ENCODE measurements at places on chromosomes 2 and 18. TPM values are rescaled to one million over a fixed set of nuclear protein-coding genes. Genes with fewer than 3 reads are reported as not detected.

GRCh38 chr2:217491271-217491670 lies 511.5 kb downstream of the TNS1 start:
- no peak for DNase-seq

GRCh38 chr2:230987137-230988020 lies 8.5 kb upstream of the SPATA3 start:
- peak; percentile 71 for DNase-seq

DNA sequence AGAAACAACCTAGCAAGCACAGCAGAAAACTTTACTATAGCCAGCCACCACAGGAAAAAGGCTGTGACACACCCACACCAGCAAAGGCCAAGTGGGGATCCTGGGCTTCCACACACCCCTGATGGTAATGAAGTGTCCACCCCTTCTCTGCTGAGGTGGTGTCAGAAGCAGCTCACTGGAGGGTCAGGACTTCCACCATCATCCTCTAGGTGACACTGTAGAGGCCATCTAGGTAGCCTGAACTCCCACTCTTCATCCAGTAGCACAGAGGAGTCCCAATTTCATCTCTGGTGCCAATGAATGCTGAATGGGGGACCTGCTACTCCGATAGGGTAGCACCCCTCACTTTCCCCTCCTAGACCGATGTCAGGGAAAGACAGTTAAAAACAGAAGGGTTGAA lies 1544.4 kb downstream of the LRP1B start:
- peak; percentile 18 for DNase-seq

DNA sequence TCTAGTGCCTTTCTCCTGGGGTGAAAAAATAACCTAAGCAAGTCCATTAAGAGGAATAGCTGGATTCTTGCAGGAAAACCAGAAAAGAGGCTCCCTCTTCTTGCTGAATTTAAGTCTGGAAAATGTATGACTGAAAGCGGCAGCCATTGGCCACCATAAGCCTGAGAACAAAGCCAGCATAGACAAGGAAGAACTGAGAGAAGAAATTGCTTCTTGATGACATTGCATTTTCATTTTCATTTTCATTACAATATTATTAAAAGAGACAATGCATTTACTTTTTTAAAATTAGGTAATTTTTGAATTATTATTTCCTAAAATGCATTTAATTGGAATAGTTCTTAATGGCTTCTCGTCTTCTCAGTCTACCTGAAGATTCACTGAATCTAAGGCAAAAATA lies 1157.5 kb upstream of the ZEB2 start:
- DNase-seq, result no peak

DNA sequence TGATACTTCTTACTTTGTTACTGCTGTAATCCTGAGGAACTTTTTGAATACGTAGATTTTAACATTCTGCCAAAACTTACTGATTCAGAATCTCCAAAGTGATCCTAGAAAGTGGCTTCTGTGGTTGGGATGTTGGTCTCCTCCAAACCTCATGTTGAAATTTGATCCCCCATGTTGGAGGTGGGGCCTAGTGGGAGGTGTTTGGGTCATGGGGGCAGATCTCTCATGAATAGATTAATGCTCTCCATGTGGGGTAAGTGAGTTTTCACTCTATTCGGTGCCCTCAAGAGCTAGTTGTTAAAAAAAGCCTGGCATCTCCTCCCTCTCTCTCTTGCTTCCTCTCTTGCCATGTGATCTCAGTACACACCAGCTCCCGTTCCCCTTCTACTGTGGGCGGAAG lies 329.9 kb downstream of the HRH4 start:
- peak; percentile 2 for DNase-seq

Gene RUFY4
- total RNA-seq, result not detected

DNA sequence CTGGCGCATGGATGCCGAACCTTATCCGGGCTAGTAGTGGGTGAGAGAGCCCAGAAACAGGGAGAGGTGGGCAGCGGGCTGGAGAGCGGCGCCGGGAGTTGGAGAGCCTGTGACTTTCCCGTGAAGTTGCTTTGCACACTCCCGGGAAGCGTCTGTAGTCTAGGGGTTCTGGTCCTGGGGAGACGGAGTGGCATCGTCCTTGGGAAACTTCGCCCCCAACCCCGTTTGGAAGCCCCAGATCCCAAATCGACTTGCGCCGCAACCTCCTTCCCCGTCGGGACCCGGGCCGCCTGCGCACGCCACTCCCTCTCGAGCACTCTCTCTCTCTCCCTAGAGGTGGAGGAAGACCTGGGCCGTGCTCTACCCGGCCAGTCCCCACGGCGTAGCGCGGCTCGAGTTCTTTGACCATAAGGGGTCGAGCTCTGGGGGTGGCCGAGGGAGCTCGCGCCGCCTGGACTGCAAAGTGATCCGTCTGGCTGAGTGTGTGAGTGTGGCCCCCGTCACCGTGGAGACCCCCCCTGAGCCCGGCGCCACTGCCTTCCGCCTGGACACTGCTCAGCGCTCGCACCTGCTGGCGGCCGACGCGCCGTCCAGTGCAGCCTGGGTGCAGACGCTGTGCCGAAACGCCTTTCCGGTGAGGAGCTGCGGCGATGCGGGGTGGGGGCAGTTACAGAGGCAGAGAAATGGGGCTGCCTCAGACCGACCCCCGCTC lies 456 bp downstream of the DOK1 start:
- DNase-seq, result peak; percentile 49

DNA sequence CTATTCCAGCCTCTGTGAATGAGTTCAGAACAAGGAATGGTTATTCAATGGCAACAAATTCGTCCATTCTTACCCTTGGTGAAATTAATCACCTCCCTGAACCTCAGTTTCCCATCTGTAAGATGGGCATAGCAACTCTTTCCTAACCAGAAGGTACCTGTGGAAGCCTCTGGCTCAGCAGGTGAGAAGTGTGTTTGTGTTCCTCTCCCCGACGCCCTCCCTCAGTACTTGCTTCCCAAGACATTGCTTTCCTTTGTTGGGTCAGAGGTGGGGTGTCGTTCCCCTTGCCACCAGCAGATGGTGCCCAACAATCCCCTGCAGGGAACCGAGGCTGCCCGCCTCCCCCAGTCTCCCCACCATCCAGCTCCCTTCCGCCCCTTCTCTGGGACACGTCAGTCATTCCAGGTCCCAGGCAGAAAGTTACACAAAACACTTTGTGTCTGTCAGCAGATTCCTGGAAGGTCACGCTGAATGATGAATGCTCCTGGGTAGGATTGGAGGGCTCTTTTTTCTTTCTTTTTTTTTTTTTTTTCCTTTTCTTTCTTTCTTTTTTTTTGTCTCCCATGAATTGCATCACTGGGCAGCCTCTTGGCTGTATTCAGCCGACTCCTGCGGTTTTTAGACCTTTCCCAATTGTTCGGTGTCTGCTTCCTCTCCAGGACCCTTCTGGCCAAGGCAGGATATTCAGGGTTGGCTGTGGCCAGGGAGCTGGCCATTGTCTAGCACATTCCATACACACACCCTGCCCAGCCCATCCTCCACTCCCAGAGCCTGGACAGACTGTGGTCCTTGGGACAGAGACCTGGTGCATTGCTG lies 117.3 kb downstream of the LPIN1 start:
- peak; percentile 90 for DNase-seq

DNA sequence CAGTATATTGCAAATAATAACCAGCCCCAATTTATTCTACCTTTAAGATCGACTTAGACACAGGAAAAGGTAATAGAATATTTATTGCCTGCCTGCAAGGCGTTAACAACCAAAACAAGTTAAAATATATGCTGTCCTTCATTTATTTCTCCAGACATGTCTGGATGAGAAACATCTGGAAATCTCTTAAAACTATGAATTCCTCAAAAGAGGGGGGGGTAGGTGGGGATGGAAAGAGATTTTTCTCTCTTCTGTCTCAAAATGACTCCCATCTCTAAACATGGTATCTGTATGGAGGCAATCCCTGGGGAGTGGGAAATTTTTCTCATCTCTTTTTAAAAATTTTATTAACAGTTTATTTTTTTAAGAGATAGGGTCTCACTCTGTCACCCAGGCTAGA lies 113.0 kb downstream of the CDH2 start:
- DNase-seq, result no peak

GRCh38 chr2:234502919-234503285 lies 6.0 kb upstream of the ARL4C start:
- no peak for DNase-seq

DNA sequence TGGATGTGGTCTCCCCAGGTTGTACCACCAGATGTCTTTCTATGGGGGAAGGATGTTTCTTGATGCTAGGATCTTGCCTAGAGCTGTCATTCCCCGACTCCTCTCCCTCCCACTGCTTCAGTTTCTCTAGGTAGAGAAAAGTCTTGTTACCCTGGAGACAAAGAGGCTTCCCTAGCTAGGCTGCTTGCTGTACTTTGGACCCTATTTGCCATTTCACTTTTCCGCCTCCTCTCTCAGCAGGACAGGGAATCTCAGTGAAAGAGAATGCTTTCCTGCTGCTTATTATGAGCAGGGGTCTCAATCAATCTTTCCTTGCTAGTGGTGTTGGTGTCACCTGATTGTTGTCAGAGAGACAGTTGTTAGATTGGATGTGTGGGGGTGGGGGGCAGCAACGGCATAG lies 818.8 kb upstream of the GYPC start:
- no peak for DNase-seq

DNA sequence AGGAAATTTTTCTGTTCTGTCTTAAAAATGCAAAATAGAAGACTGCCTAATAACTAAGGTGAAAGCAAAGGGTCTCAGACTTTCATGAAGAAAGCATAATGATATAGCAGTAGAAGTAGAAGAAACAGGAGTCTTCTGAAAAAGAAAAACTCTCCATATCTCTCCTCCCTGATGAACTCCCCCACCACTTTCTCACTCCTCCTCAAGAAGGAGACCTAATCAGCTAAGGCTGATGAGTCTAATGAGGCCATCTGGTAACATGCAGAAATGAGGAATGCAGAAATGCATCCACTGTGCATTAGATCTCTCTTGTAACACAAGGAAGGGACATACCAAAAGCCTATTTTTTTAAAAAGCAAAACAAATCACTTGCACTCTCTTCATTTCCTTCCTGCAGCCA lies 273.7 kb upstream of the UBE2E3 start:
- no peak for DNase-seq

DNA sequence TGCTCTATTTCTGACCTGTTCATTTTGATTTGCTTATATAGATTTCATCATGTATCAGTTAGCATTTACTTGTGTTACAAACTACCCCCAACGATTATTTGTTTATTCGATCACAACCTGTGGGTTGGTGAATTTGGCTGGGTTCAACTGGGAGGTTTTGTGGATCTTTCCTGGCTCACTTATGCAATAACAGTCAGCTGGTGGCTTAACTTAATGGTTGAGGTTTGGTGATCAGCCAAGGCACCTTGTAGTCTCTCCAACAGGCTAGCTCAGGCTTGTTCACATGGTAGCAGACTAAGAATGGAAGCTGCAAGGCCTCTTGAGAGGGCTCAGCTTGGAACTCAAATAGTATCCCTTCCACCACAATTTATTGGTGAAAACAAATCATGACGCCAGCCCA lies 5.4 kb upstream of the PUM2 start:
- peak; percentile 93 for DNase-seq

GRCh38 chr2:106073678-106074406 lies 120.3 kb downstream of the UXS1 start:
- DNase-seq, result peak; percentile 45

Gene TMEM131
- 27.2 TPM for total RNA-seq

DNA sequence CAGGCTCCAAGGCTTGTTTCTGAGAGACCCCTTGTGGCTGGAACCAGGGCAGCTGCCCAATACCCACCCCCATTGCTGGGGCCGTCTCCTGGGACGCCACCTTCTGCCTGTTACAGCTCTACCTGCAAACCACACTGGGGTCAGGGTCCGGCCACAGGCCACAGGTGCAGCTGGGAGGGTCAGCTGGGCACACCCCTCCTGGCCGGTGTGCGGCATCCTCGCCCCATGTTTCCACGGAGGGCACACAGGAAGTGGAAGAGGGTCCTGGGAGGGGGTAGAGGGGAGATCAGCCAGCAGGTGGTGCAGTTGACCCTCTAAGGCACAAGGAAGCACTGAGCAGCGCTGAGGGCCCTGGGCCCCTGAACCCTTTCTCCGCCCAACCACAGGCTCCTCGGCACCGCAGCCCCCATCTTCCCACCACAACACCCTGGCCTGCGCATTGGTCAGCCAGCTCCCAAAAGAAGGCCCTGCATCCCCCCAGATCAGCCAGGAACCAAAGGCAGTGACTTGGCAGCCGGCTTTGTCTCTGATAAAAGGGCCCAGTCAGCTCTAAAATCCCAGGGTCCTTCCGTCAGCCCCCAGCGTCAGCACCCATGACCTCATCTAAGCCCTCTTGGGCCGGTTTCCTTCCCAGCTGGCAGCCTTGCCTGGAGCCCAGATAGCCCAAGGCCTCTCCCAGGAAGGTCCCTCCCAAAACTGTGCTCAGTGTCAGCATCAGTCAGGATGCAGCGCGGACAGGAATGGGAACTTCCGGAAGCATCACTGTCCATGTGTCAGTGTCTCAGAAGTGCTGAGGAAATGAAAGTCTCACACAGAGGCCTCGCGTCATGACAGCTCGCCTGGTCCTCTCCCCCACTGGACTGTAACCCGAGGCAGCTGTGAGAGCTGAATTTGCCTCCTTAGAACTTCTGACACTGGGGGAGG lies 1.7 kb downstream of the ERFE start:
- no peak for DNase-seq

GRCh38 chr2:187475499-187476248 lies 27.6 kb upstream of the CALCRL start:
- peak; percentile 8 for DNase-seq

Gene SOCS6
- total RNA-seq, result 24.1 TPM

DNA sequence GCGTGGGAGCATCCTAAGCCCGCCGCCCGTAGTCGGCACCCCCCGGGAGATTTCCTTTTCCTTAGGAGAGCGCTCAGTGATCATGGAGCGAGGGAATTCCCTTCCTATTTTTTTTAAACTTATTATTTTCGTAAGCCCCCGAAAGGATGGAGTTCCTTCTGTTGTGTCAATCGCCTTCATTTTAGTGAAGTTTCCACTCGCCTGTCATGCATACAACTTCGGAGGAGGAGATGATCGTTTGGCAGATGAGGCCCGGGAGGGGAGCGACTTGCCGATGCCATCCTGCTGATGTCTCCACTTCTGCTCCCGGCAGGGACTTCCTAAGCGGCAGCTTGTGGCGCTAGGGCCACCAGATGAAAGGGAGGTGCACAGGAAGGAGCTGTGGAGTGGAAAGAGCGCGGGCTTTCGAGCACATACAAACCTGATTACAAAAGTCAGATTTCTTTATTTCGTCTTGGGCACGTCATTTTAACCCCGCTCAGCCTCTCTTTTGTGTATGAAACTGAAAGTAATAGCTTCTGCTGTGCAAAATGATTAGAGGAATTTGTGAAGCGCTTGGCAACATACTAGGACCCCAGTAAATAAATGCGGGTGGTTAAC lies at the start of gene ADGRF3:
Gene ADGRF3, minus strand, starts transcription at position 336 of the 600 bp plus-strand sequence. CDS start 555 bp downstream, outside the sequence.
- peak; percentile 63 for DNase-seq

Gene REG3A
- not detected for total RNA-seq

Data from myocyte (in vitro differentiated cells).